ENCODE measurements at places on chromosomes 2 and 18. TPM values are rescaled to one million over a fixed set of nuclear protein-coding genes. Genes with fewer than 3 reads are reported as not detected.

Gene CPLX4
- not detected for total RNA-seq

Gene NCOA1
- total RNA-seq, result 10.2 TPM

Gene CDH20
- total RNA-seq, result not detected

DNA sequence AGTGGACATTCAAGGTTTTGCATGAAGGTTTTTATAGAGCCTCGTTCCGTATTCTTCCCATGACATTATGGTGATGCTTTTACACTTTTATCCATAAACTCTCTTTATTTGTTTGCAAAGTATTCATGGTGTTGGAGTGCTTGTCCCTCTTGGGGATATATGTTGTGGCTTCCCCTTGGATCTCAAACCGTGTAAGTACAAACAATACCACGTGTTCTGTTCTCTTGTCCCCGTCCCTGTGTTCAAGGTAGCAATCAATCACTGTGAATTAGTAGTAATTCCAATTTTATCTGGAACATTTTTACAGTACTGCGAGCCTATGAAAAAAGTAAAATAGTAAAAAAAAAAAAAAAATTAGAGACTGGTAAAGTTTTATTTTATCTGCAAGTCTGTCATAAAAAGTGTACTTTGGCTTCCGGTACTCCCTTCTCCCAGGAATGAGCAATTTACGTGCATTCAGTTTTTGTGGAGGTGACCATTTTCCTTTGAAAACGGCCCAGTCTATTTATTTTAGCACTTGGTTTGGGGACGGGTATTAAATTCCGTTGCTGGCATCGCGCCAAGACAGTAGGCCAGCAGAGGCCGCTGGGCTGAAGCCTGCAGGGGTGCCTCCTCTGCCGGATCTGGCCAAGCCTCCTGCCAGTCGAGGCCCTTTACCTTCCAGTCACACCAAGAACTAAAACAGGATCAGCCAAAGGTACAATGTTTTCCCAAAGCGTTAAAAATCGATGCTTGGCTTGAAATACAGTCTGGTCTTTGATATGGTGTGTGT is 175.7 kb downstream of the SOCS6 start:
- peak; percentile 54 for DNase-seq

Measured in NCI-H460 (cell line).